ENCODE measurements at places on chromosomes 12 and 14.

GRCh38 chr12:111650912-111651311, 34.8 kb downstream of the BRAP start:
- no peak for DNase-seq

DNA sequence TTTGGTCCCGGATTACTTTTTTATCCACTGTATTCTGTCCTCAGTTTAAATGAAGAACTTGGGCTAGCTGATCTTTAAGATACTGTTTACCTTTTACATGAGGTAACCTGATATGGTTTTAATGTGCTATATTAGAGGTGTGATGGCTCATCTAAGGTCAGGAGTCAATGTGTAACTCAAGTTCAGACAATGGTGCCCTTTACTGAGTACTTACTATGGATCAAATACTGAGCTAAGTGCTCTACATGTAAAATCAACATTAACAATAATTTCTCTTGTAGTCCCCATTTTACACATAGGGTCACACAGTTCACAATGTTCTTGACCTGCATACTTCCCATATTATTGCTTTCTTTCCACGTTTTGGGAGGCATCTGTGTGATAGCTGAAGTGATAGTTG, 79.2 kb downstream of the CEP83 start:
- no peak for DNase-seq

DNA sequence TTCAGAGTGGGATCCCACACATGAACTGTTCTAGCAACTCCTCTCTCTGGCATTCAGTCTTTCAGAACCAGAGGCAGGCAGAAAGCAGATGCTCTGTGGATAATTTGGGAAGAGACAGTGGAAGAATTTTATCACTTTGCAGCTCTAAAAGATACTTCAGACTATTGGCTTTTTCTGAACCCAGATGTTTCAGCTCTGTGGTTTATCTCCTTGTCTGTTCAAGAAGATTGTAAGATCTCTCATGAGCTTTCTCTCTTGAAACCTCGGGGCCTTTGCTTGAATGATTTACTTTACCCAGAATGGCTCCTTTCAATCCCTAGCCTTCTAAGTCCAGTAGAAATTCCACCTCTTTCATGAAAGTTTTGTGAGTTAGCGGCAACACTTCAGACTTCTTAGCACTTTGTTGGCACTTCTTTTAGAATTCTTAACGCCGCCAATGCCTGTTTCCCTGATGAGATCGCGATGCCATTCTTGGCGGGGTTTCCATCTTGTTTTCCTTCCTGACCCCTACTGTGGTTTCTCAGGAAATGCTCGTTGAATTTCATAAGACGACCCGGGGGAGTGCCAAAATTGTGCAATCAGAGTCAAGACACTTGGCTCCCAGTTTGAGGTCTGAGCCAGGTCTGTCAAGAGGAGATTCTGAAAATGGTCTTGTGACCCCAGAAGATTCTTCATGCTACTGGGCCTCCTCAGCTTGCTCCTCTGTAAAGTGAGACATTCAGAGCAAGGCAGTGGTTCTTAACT, 107.0 kb upstream of the PRICKLE1 start:
- DNase-seq: no peak

DNA sequence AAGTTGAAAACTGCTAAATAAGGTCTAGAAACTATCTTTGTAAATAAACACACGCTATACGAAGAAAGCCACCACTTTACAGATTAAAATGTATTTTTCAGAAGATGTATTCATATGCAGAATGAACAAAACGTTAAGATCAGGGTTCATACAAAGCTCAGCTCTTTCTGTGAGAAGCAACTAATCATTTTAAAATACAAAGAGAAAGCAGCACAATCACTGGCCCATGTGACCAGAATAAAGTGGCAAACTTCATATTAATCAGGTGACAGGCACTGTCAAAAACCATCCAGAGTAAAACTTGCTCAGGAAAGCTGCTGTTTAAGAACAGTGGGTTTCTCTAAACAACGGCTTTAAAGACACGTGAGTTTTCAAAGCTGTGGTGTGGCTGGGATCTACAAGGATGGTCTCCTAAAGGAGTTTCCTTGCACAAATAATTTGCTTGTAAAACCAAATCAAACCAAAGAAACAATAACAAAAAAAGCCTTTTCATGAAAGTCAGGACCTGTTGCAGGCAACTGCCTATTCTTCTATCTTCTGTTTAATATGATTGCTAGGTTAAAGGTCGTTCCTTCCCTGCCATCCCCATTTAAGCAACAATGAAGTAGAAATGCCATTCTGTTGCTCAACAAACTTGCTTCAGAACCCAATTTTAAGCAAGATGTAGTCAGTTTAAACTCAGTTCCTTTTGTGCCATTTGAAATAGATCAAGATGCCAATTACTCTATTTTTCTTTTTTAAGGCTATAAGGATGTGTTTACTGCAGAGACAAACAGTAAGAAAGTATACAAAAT, 22.3 kb downstream of the SEL1L start:
- no peak for DNase-seq

DNA sequence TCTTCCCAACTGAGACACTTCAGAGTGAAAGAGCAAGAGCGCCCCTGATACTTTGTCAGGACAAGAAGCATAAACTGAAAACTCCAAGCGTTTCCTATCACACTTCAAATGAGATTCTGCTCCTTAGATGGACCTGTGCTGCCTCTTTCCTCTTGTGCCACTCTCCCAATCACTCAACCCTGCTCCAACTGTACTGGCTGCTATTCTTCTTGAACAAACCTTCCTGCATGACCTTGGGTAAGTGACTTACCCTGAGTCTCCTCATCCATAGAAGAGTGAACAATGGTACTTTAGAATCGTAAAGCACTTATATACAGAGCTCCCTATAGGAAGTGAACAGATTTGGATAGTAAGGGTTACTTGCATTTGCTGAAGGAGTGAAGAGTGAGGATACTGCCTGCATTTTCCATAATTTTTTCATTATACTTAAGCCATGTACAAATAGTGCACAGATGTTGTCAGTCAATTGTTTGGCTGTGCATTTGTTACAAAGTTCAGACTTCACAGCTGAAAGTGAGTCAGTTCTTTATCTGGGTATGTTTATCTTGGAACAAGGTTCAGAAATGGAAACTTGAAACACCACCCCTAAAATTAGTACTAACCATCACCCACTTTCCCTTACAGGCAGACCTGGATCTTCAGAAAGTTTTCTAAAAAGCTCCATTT, 10.8 kb downstream of the MTERF2 start:
- DNase-seq: no peak

GRCh38 chr12:56114084-56114483, 2.3 kb upstream of the RPL41 start:
- no peak for DNase-seq

DNA sequence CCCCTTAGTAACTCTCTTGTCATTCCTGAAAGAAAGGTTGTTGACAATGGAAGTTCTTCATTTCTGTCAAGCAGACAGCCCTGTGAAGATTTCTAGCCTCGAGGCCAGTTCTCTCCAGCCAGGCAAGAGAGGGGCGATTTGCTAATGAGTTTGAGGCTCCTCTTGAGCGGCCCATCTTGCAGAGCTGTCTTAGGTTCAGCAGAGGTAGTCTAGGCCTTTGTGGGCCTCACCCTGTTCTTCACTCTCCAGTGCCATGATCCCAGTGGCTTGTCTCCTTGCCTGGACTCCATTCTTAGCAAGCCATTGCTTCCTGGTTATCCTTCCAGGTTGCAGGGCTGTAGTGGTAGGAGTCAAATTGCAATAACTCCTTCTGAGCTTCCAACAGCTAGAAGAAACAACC, 9.7 kb downstream of the TPH2 start:
- no peak for DNase-seq

GRCh38 chr12:51847643-51848325, 734 bp downstream of the FIGNL2 start:
- no peak for DNase-seq

DNA sequence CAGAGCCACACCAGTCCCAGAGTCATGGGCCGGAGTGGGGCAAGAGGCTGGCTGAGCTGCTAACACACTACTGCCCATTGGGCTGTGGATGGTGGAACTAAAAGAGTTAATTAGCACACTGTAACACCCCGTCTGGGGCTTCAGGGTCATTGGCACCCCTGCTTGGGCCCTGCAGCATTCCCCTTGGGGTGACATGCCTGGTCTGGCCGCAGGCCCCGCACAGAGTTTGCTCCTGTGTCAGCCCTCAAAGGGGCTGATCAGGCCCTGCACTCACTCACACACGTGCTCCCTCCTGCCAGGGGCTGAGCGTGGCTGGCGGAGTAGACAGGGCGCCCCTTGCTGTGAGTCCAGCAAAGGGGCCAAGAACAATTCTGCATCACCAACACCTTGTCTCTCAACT, 1499.6 kb upstream of the TMEM132C start:
- DNase-seq: no peak

- no peak for DNase-seq
These were observed 161.2 kb downstream of the TTC8 start for GRCh38 chr14:88985654-88986053.

- DNase-seq: no peak
These were observed 20.0 kb upstream of the TCP11L2 start for GRCh38 chr12:106282457-106283097.

DNA sequence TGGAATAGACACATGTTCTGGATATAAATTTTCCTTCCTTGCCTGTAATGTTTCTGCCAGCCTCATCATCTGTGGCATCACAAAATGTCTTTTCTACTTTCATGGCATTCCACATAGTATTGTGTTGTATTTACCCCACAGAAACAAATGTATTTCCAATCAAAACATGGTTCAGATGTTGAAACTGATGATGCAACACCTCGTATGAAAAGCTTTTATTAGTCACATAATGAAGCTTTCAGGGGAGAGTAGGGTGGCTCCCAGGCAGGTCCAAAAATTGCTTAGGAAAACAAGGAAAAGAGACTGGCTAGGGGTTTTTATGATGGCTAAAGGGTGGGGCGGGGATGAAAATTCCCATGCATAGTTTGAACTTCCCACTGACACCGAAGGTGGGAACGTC, 29.1 kb upstream of the ZNF641 start:
- no peak for DNase-seq

DNA sequence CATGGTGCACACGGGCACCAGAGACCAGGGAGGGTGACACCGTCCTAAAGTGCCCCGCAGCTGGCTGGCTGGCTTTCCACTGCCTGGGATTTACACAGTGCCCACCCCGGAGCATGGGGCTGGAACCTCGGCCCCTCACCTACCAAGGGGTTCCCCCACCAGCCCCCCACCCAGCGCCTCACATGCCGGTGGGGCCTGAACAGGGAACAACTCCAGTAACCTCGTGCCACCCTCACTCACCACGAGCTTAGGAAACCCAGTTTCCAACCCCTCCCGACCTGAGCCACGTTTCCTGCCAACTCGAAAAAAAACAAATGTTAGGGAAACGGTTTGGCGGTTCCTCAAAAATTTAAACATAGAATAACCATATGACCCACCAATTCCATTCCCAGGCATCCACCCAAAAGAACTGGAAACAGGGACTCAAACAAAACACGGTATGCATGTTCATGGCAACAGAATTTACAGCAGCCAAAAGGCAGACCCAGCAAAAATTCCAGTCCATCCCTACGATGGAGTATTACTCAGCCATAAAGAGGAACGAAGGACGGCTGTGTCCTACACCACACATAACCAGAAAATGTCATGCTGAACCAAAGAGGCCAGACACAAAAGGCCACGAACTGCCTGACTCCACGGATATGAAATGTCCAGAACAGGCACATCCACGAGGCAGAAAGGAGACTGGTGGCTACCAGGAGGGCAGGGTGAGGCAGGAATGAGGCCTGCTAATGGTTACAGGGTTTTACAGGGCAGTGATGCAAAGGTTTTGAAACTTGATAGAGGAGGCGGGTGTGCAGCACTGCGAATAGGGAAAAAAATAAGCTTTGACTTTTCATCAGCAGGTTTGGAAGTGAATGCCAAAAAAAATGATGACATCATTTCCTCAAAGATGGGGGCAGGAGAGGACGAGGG, 68.9 kb downstream of the NCOR2 start:
- DNase-seq: no peak

DNA sequence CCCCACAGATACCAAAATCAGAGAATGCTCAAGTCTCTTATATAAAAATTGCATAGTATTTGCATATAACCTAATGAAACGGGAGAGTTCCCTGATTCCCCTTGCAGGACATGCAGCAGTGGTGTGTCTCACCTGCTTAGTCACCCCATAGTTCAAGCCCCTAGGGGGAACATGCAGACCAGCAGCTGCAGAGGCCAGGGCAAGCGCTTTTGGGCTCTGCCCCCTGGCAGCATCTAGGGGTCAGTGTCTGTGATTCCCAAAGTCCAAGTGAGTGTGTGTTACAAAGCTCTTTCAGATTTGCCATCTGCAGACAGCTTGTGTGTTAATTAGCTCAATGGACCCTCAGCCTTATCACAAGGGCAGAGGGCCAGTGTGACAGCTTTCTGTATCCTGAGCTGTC, 110.1 kb downstream of the DNAI7 start:
- DNase-seq: no peak

DNA sequence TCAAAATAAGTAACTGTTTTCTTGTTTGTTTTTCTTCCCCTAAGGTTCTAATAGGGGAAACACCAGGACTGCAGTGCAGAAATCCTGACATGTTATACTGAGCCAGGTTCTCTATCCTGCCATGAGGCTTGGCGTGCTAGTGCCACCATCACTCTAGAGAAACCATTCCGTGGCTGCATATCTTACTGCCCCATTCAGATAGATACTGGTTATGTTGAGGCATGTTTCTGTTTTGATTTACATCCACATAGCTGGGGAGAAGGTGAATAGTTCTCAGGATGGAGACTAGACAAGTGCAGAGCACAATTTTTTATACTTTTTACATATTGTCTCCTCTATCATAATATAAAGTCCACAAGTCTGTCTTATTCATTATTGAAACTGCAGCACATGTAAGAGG, 11.5 kb downstream of the MAGOHB start:
- no peak for DNase-seq

DNA sequence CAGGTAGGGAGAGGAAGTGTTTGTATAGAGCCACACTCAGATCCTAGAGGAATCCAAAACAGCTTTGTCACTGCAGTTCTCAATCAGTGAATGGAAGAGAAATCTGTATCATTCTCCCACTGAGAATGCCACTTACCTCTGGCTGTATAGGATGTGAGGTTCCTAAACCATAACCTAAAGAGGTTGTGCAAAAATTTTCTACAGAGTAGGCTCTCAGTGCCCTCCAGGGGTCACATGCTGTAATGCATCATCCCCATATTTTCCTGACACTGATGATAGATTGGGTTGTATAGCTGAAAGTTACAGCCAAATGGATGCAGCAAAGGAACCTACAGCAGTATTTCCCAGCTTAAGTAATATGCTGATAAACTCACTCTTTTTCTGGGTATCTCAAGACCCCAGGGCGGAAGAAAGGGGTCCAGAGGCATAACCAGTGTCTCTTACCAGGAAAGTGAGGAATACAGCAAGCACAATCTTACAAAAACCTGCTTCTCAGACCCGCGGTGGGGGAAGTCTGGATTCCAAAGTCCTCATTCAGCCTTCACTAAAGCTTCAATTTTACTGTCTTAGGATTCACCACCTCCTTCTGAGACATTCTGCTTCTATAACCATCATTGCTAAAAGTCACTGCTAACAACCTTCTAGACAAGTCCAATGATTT, 3.8 kb downstream of the BCDIN3D start:
- peak; percentile 20 for DNase-seq
